ENCODE measurements at places on chromosomes 12 and 14.

- DNase-seq = no peak
Observed at GRCh38 chr12:11746024-11746771, 96.7 kb downstream of the ETV6 start.

GRCh38 chr12:71578694-71579258, 84.9 kb downstream of the ZFC3H1 start:
- DNase-seq = no peak

- no peak for DNase-seq
Observed at GRCh38 chr14:80135305-80136088, 75.8 kb downstream of the DIO2 start.

DNA sequence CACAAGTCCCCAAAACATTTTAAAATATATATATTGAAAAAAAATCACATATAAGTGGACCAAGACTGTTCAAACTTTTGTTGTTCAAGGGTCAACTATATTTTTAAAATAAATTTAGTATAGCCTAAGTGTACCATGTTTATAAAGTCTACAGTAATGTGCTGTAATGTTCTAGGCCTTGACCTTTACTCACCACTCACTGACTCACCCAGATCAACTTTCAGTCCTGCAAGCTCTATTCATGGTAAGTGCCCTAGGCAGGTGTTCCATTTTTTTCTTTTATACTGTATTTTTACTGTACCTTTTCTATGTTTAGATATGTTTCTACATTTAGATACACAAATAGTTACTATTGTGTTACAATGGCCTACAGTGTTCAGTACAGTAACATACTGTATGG, 23.4 kb upstream of the TMTC1 start:
- DNase-seq = no peak

DNA sequence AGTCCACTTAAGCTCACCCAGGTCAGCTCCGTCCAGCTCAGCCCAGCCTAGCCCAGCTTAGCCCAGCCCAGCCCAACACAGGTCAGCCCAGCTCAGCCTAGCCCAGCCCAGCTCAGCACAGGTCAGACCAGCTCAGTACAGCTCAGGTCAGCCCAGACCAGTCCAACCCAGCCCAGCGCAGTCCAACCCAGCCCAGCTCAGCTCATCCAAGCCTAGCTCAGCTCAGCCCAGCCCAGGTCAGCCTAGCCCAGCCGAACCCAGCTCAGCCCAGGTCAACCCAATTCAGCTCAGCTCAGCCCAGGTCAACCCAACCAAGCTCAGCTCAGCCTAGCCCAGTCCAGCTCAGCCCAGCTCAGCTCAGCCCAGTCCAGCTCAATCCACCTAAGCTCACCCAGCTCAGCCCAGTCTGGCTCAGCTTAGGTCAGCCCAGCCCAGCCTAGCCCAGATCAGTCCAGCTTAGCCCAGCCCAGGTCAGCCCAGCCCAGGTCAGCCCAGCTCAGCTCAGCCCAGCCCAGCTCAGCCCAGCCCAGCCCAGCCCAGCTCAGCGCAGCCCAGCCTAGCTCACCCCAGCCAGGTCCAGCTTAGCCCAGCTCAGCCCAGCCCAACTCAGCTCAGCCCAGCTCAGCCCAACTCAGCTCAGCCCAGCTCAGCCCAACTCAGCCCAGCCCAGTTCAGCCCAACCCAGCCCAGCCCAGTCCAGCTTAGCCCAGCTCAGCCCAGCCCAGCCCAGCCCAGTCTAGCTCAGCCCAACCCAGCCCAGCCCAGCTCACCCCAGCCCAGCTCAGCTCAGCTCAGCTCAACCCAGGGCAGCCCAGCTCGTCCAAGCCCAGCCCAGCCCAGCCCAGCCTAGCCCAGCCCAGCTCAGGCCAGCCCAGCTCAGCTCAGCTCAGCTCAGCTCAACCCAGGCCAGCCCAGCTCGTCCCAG, 184.0 kb downstream of the TMEM121 start:
- no peak for DNase-seq

- no peak for DNase-seq
Observed at GRCh38 chr12:71846322-71846940, 6.9 kb downstream of the TBC1D15 start.

GRCh38 chr12:131986910-131987309, 37.2 kb downstream of the EP400 start:
- DNase-seq = no peak

DNA sequence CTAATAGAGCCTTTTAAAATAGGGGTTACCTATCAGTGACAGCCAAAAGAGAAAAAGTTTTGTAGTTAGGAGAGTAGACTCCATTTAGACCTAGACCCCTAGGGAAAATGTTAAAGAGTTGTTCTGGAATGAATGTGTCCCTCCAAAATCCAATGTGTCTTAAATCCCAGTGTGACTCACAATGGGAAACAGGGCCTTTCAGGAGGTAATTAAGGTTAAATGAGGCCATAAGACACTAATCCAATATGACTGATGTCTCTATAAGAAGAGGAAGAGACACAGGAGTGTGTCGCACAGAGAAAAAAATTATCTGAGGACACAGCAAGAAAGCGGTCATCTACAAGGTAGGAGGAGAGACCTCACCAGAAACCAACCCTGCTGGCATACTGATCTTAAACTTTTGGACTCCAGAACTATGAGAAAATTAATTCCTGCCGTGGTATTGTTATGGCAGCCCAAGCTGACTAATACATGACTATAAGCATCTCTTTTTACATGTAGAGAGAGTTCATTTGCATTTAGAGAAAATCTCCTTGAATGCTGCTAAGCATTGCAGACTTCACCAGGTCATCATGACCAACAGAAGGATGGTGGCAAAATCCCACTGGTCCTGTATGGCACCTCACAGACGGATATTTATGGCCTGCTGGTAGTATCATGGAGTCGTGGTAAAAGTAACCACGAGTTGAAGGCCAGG, 259.6 kb upstream of the TMTC1 start:
- DNase-seq = no peak

GRCh38 chr12:48105321-48105866, 485 bp downstream of the SENP1 start:
- no peak for DNase-seq

GRCh38 chr12:28063355-28063880, 90.9 kb upstream of the PTHLH start:
- DNase-seq = no peak

- peak; percentile 80 for DNase-seq
Observed at GRCh38 chr12:76240281-76240680, 107.9 kb downstream of the BBS10 start.

GRCh38 chr14:90513161-90514014, 116.6 kb downstream of the CALM1 start:
- no peak for DNase-seq

DNA sequence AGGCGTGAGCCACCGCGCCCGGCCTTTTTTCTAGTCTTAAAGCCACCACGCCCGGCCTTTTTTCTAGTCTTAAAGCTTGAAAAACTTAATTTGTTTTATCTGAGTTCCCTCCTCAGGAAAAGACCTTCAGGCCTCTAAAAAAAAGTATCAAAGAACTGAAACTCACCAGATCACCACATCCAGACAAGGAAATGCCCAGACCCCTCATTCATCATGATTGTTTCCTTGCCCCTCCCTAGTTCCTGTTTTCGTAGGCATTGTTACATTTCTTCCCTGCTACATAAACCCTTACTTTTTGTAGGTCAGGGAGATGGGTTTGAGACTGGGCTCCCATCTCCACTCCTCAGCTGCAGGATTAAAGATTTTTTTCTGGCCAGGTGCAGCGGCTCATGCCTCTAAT, 21.1 kb upstream of the VWF start:
- no peak for DNase-seq

GRCh38 chr14:36505892-36506731, 13.9 kb downstream of the NKX2-1 start:
- DNase-seq = no peak

GRCh38 chr12:121789233-121789781, 4.2 kb downstream of the RHOF start:
- DNase-seq = no peak

GRCh38 chr14:100526632-100527031, 60.6 kb downstream of the BEGAIN start:
- no peak for DNase-seq

- DNase-seq = no peak
Observed at GRCh38 chr14:24556756-24557155, 19.3 kb downstream of the CTSG start.

GRCh38 chr14:80987235-80988032, 32.0 kb downstream of the TSHR start:
- DNase-seq = peak; percentile 66
